Body of pancreas (tissue), 4 donors: ENCODE measurements at places on chromosomes 4 and X. TPM values are rescaled to one million over a fixed set of nuclear protein-coding genes. Genes with fewer than 3 reads are reported as not detected.

GRCh38 chr4:76950956-76951671 lies 1.6 kb downstream of the SEPTIN11 start:
- H3K36me3 ChIP-seq, result no peaks in the 10 kb centered on the region
- peak overlapping the region; percentile 84 for H3K27ac ChIP-seq
- no peak for DNase-seq
- H3K4me3 ChIP-seq, result peak overlapping the region; percentile 52

DNA sequence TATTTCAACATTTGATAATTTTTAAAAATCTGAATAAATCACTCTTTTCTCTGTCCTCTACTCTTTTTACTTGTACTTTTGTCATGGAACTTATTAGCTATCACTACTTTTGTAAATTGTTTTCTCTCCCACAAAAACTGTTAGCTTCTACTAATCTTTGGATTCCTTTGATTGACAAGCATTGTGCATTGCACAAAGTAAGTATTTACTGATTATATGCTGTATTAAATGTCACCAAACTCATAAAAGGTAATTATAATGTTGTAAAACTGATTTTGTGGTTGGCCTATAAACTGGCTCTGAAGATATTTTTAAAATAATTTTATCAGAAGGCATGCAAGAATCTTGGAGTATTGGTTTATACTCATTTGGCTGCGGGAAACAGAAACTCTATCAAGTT lies 15.0 kb upstream of the SEC24B start:
- H3K4me1 ChIP-seq, result peaks cover 3% of the 10 kb centered on the region
- H3K27ac ChIP-seq, result no peak overlapping the region
- no peaks in the 10 kb centered on the region for H3K36me3 ChIP-seq

DNA sequence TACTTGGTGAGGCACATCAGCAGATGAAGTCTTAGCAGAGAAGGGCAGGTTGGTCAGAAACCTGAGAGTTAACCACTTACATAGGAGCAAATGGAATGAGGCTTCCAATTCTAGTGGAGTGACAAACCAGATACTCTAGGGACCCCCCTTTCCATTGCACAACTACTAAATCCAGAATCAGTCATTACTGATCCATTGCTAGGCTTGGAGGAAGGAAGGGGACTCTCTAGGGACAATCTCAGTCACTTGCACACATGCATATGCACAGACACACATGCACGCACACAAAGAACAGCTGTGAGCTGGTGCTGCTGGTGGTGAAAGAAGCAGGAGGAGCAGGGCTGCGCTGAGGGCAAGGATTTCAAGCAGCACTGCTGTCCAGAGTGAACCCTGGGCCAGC lies 25.7 kb downstream of the PNMA5 start:
- no peak for DNase-seq
- no peaks in the 10 kb centered on the region for H3K27me3 ChIP-seq
- no peaks in the 10 kb centered on the region for H3K4me1 ChIP-seq
- H3K27ac ChIP-seq, result no peak overlapping the region

- H3K4me3 ChIP-seq, result no peak overlapping the region
- H3K36me3 ChIP-seq, result no peaks in the 10 kb centered on the region
Observed at GRCh38 chr4:53150631-53151488, 215.0 kb downstream of the SCFD2 start.

DNA sequence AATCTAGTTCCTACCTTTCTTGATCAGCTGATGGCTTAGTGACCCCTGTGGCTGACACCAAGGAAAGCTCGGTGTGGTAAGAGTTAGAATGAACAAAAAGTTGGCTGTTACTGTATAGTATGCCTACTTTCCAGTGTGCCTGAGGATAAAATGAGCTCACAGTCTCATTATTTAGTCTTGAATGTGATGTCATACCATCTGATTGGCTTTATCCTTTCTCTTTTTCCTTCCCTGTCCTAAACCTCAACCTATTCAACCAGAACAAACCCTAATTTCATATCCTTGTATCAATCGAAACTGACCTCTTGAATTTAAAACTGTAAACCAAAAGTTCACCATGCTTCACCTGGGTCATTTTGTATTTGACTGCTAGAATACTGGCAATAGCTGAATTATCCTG lies 156.4 kb downstream of the PPARGC1A start:
- no peak overlapping the region for H3K4me3 ChIP-seq
- H3K4me1 ChIP-seq, result no peaks in the 10 kb centered on the region
- H3K27me3 ChIP-seq, result no peaks in the 10 kb centered on the region
- DNase-seq, result no peak
- no peak overlapping the region for H3K27ac ChIP-seq
- H3K36me3 ChIP-seq, result no peaks in the 10 kb centered on the region

The NPY2R gene
- total RNA-seq, result not detected

GRCh38 chr4:3385711-3386420 lies 55.9 kb upstream of the HGFAC start:
- no peaks in the 10 kb centered on the region for H3K27me3 ChIP-seq
- peak overlapping the region; percentile 75 for H3K27ac ChIP-seq
- H3K36me3 ChIP-seq, result no peaks in the 10 kb centered on the region
- H3K4me3 ChIP-seq, result no peak overlapping the region

GRCh38 chr4:612052-612748 lies 13.2 kb upstream of the PDE6B start:
- no peaks in the 10 kb centered on the region for H3K27me3 ChIP-seq
- DNase-seq, result no peak
- H3K27ac ChIP-seq, result no peak overlapping the region
- no peaks in the 10 kb centered on the region for H3K36me3 ChIP-seq
- H3K4me1 ChIP-seq, result no peaks in the 10 kb centered on the region

DNA sequence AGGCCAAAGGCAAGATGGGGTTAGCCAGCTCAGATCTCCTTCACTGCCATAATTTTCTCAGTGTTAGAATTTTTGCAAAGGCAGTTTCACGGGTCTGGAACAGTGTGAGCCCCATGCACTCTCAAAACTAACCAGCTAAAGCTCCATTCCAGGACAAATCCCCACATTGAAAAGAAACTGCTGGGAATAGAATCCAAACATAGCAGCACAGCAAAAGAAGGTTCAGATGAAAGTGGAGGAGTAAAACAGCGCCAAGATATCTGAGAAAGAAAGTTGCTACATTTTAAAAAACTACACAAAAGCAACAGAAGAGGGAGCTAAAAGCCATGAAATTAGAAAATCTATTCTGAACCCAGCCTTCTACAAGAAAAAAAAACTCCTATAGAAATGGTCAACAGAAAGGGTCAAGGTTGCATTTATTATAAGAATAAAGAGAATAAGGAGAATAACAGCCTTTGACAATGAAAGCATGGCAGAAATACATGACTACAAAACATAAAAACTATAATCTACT lies 39.6 kb upstream of the SLC7A3 start:
- H3K4me1 ChIP-seq, result no peaks in the 10 kb centered on the region
- H3K36me3 ChIP-seq, result no peaks in the 10 kb centered on the region
- DNase-seq, result no peak
- no peak overlapping the region for H3K27ac ChIP-seq

DNA sequence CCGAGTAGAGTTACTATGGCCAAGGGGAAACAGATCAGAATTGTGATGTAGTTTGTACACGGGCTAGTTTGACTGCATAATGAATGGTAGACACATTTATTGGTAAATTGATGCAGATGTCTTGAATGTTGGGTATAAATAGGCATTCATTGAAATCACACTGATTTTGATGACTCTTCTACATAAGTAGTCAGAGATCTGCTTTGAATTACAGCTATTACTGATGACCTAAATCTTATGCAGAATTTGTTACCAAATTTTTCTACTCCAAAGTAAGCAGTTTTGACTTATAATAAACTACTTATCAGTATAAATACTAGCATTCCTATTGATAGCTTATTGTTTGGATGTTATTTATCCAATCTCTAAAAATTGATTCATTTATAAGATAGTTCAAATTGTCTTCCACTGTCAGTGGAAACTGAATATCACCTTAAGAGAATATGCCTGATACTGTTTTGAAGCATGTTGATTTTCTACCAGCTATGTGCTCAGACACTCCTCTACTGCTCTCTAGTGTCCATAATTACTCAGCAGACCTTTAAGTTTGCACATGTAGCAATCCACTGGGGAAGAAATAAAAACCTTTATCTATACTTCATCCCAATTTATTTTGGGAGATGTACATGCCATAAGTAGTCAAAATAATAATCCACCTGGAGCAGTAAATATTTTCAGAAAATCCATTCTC lies 120.3 kb downstream of the RASL11B start:
- H3K27me3 ChIP-seq, result no peaks in the 10 kb centered on the region
- no peak overlapping the region for H3K4me3 ChIP-seq

The TCEAL6 gene
- not detected for total RNA-seq

The PAGE4 gene
- total RNA-seq, result not detected

The HSFX1 gene
- 4.3 TPM for total RNA-seq

GRCh38 chr4:37902738-37903693 lies 12.1 kb downstream of the TBC1D1 start:
- peaks cover 28% of the 10 kb centered on the region for H3K4me1 ChIP-seq
- H3K36me3 ChIP-seq, result no peaks in the 10 kb centered on the region

DNA sequence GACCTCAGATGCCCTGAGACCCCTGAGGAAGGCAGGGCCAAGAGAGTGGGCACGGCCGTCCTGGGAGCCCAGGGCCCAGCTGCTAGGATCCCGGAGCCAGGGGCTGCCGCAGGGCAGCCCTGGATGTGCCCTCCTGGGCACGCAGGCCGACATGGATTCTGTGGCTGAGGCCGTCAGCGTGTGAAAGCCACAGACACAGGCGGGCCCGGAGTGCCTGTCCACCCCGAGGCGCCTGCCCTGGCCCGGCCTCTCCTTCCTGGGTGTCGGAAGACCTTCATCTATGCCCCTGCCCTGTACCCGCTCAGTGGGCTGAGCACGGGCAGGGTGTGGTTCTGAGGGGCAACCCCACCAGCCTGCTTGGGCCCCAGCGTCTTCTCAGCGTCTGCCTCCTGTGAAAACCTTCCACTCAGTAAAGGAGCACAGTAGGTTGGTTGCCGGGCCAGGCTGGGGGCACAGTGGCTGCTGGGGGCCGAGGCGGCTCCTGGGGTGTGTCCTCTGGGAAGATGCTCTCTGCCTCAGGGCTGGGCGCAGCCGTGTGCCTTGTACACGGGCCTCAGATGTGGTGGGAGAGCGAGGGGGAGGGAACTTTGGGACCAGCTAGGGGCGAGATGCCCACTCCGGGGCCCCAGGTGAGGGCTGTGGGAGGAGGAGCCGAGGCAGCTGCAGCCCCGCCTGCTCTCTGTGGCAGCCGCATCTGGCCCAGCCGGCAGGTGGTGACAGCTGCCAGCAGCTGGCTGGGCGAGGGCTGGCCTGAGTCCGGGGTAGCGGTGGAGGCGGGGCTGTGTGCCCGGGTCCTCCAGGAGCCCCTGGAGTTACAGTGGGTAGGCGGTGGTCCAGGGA lies 20.8 kb downstream of the FGFRL1 start:
- H3K4me1 ChIP-seq, result peaks cover 23% of the 10 kb centered on the region
- no peak overlapping the region for H3K4me3 ChIP-seq
- no peaks in the 10 kb centered on the region for H3K36me3 ChIP-seq
- H3K27ac ChIP-seq, result no peak overlapping the region
- no peaks in the 10 kb centered on the region for H3K27me3 ChIP-seq

The PLA2G12A gene
- 18.5 TPM for total RNA-seq

GRCh38 chrX:119482481-119483480 lies 14.5 kb downstream of the SLC25A5 start:
- H3K27me3 ChIP-seq, result no peaks in the 10 kb centered on the region
- H3K4me3 ChIP-seq, result no peak overlapping the region
- peaks cover 32% of the 10 kb centered on the region for H3K4me1 ChIP-seq
- peak; percentile 64 for DNase-seq
- peak overlapping the region; percentile 56 for H3K27ac ChIP-seq

- H3K36me3 ChIP-seq, result no peaks in the 10 kb centered on the region
- DNase-seq, result no peak
- H3K27me3 ChIP-seq, result no peaks in the 10 kb centered on the region
- no peak overlapping the region for H3K27ac ChIP-seq
- H3K4me3 ChIP-seq, result no peak overlapping the region
Observed at GRCh38 chr4:42843694-42844093, 48.8 kb upstream of the GRXCR1 start.

GRCh38 chr4:7906171-7906701 lies 33.4 kb downstream of the AFAP1 start:
- no peaks in the 10 kb centered on the region for H3K27me3 ChIP-seq
- peaks cover 15% of the 10 kb centered on the region for H3K4me1 ChIP-seq
- no peak overlapping the region for H3K4me3 ChIP-seq

The DNAAF6 gene
- total RNA-seq, result not detected

DNA sequence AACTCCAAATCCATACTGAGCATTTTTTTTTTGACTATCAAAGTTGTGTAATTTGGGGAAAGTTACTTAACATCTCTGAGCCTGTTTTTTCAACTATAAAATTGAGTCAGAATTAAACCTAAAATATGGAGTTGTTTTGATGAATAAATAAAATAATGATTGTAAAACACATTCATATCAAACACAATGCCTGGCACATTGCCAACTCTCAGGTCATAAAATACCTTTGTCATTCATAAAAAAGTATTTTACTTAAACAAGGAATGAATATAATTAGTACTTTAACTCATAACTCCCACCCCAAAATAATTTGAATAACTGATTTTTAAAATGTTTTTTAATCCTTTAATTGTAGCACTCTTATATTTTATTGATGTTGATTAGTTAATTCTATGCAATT lies 3.8 kb upstream of the GPR174 start:
- no peaks in the 10 kb centered on the region for H3K36me3 ChIP-seq
- no peaks in the 10 kb centered on the region for H3K27me3 ChIP-seq
- DNase-seq, result no peak
- no peak overlapping the region for H3K27ac ChIP-seq

- DNase-seq, result no peak
- H3K4me1 ChIP-seq, result no peaks in the 10 kb centered on the region
- H3K4me3 ChIP-seq, result no peak overlapping the region
- H3K27ac ChIP-seq, result no peak overlapping the region
- no peaks in the 10 kb centered on the region for H3K27me3 ChIP-seq
Observed at GRCh38 chr4:116870686-116871085, 214.7 kb downstream of the TRAM1L1 start.

DNA sequence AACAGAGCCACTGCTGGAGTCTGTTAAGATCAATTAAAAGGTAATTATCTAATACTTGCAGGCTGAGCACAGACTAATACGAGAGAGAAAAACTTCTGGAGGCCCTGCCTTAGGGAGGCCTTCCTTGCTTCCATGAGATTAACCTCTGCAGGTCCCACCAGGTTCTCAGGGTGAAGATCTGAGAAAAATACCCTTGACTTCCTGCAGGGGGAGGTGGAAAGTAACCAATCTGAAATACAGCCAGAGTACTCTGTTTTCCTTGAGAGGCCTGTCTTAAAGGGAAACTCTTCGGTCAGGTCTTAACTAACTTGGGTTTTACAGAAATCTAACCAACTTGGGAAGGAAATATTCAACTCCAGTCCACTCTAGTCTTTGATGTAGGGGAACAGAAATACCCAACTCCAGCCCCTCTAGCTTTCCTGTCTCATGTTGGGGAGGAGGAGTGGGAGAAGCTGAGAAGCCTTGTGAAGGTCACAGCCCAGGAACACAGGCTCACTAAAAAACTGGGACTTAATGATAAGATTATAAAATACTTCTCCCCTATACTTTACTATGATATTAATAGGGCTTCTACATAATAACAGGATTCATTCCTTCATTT lies 77.1 kb downstream of the TBCK start:
- no peaks in the 10 kb centered on the region for H3K27me3 ChIP-seq
- no peak overlapping the region for H3K27ac ChIP-seq
- no peak overlapping the region for H3K4me3 ChIP-seq
- H3K4me1 ChIP-seq, result no peaks in the 10 kb centered on the region
- H3K36me3 ChIP-seq, result no peaks in the 10 kb centered on the region

- H3K27ac ChIP-seq, result no peak overlapping the region
- no peak overlapping the region for H3K4me3 ChIP-seq
- H3K27me3 ChIP-seq, result no peaks in the 10 kb centered on the region
- H3K4me1 ChIP-seq, result peaks cover 16% of the 10 kb centered on the region
- H3K36me3 ChIP-seq, result no peaks in the 10 kb centered on the region
Observed at GRCh38 chrX:1202251-1202650, 10.2 kb downstream of the CRLF2 start.
